ENCODE measurements at places on chromosomes 1 and 21.

GRCh38 chr1:170460414-170461155 is 71.4 kb upstream of the GORAB start:
- no peak for DNase-seq

DNA sequence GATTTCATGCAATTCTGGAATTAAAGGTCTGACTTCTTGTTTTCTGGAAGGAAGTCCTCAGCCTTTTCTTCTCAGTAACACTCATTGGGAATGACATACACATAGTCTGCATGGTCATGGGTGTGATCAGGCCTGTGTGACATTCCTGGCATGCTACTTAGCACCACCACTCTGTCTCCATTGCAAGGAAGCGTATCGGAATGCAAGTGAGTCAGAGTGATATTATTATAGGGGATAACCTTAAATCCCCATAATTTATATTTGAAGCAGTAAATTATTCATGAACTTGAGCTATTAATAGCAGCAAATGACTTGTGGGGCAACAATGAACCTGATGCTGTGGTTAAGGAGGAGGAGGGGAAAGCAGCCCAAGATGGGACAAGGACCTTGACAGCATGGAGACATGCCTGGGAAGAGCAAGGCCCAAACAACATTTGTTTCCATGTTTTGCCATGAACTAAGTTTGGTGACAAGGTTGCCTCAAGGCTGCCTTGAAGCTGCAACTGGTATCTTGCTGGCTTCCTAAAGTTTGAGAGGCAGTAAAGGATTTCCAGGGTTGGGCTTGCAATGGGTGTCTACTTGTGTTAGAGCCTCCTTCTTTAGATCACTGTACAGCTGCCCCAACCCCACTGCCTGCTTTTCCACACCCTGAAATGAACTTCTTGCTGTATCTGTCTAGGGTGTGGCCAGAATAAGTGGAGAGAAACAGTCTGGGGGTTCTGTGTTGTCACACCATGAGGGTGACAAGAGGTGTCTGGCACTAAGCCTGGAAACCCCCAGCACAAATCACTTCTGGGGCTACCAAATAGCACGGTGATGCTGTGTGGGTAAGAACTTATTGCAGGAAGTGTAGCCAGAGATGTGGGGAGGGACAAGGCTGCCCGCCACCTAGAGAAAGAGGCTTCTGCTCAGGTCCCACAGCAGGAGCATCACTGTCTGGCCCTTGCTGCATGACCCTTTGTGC is 4.6 kb downstream of the MAB21L3 start:
- DNase-seq = no peak

GRCh38 chr1:87583459-87583858 is 254.8 kb downstream of the LMO4 start:
- DNase-seq = no peak

DNA sequence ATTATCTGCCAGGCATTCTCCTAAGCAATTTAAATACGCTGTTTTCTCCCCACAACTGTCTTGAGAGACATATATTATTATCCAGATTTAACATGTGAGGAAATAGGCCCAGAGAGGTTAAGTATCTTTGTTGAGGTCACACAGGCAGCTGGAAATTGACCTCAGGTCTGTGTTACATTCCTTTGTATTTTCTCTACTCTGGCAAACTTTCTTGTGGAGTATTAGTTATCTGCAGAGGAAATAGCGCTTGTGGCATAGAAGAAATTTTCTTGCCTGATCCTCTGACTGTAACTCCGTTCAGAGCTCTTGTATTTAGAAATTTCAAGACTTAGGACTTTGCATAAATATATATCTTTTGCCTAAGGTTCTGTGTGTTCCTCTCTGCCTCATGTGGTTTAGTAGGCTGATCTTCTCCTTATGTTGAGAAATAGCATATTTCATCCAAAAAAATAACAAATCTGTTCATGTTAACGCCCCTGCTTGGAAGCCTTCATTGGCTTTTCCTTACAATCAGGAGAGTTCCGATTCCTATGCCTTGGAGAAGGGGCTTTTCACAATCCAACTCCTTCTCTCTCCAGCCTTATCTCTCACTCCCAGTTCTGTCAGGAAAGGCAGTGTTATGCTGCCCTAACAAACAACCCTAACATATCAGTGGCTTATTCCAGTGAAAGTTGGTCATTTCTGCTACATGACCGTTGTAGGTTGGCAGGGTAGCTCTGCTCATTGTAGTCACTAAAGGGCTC is 2.5 kb upstream of the JUN start:
- peak; percentile 35 for DNase-seq

DNA sequence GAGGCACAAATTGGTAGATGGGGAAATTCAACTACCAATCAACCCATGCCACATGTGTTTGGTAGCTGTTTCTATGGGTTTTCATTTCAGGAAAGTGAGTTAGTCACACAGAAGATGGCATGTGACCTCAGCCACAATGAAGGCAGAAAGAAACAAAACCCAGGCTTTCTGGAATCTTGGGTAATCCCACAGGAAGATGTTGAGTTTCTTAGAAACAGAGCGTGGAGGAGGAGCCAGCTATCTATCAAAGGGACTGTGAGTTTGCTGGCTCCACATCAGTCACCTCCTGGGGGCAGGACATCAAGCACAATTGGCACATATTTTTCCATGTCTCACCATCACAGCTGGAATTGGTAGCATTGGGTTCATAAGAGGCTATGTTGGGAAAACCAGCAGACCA is 188.9 kb upstream of the PLXNA2 start:
- DNase-seq = no peak

DNA sequence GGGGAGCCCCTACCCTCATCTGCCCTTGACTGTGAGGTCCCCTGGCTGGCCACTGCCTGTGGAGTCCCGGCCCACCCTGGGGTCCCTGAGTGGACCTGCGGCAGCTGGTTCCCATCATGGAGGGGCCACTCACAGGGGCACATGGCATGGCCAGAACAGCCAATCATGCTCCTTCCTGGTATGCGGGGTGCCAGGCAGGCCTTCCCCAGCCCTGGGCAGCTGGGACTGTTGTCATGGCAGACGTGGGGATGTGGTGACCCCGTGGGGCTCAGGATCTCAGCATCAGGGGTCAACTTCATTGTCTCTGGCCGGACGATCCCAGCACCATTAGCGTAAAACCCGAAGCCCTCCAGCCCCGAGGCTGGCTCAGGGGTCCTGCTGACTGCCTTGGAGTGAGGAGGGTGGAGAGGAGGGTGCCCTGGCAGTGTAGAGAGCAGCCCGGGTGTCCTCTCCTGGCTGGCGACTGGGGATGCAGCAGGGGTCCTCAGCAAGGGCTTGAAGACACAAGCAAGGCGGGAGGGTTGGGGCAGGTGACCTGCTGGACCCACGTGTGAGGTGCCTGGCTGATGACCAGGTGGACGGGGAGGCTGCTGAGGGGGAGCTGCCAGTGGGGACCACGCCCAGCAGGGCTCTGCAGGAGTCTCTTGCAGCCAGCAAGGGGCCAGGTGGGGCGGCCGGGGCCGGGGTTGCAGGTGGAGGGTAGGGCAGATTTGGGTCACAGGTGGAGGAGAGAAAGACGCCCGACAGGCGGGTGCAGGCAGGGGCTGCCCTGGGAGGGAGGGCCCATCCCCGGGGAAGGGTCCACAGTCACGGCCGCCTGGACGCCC is 45.1 kb downstream of the TRIM11 start:
- DNase-seq = no peak

DNA sequence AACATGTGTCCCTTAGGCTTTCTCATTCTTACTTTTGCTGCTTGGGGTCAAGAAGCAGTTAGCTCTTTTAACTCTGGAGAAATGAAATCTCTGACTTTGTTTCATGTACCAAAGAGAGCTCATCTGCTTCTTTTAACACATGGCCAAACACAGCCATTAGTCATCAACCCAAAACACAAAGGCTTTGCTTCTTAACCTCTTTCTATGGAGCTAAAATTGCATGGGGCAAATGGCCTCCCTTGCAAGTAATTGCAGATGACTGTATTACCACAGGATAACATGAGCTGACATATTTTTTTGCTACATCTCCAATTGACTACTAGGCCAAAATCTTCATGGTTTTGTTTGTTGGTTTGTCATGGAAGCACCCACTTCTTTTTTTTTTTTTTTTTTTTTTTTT is 300.9 kb downstream of the BRINP3 start:
- DNase-seq = no peak

DNA sequence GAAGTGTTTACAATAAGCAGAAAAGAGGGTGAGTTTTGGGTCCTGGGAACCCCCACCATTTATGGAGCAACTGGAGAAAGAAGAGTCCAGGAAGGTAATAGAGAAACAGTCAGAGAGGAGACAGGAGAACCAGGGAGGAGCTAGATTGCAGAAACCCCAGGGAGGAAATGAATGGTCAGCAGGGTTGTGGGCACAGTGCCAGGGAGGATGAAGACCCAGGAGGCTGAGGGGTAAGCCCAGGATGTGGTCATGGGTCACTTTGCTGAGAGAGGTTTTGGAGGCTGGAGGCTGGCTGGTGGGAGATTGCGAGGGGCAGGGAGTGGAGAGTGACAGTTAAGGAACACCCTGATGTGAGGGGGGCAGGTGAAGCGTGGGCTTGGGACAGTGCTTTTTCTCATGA is 169.9 kb upstream of the CSF3R start:
- DNase-seq = no peak

- DNase-seq = no peak
Measured at GRCh38 chr1:156931974-156932710, 11.7 kb downstream of the LRRC71 start.

- DNase-seq = no peak
Measured at GRCh38 chr1:150683914-150684313, 13.0 kb downstream of the GOLPH3L start.

DNA sequence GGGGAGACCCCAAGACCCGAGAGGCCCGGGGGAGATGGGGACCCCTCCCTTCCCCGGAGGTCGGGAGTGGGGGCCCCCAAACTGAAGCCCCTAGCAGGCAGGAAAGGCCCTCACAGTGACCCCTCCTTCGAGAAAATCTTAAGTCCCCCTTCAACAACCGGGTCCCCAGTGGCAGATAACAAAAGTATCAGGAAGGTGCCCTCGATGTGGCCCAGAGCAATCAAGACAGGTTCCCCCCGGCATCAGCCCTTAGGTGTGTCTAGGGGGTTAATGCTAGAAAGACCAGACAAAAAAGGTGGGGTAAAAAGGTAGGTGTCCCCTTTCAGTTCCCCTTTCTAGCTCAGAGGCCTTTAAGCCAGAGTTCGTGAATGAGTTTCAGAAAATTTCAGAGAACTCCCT is 282 bp upstream of the ECE1 start:
- DNase-seq = peak; percentile 9

DNA sequence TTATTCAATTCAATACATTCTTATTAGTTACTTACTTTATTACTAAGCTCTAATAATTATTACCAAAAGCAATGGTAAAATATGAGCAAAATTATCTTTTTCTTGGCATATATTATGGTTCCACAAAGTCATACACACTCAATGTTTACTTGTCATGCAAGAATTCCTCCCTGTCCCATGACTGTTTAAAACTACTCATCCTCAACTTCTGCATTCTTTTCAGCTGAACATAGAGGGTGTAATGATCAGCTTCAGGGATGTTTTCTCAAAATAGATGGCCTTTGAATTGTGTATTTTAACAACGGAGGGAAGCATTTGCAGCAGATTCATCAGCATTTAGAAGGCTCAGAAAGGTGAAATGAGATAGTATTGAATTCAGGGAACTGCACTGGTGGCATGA is 499.0 kb downstream of the RWDD3 start:
- no peak for DNase-seq

- no peak for DNase-seq
Measured at GRCh38 chr1:15350551-15351200, 59.0 kb upstream of the EFHD2 start.

DNA sequence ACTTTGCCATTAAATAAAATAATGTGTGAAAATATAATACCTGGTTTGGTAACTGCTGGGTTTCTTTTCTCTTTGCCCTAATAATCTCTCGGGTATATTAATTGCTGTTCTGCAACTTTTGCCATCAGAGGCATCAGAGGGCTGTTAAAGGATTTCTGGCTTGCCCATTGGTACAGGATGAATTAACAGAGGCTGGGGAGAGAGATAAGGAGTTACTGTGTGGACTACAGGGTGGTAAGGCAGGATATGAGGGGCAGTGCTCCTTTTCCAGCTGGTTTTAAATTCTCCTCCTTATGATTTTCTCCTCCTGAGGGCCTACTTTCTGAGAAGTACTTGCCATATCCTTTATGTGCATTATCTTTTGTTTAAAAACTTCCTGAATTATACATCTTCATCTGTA is 48.3 kb downstream of the FGGY start:
- DNase-seq = no peak

DNA sequence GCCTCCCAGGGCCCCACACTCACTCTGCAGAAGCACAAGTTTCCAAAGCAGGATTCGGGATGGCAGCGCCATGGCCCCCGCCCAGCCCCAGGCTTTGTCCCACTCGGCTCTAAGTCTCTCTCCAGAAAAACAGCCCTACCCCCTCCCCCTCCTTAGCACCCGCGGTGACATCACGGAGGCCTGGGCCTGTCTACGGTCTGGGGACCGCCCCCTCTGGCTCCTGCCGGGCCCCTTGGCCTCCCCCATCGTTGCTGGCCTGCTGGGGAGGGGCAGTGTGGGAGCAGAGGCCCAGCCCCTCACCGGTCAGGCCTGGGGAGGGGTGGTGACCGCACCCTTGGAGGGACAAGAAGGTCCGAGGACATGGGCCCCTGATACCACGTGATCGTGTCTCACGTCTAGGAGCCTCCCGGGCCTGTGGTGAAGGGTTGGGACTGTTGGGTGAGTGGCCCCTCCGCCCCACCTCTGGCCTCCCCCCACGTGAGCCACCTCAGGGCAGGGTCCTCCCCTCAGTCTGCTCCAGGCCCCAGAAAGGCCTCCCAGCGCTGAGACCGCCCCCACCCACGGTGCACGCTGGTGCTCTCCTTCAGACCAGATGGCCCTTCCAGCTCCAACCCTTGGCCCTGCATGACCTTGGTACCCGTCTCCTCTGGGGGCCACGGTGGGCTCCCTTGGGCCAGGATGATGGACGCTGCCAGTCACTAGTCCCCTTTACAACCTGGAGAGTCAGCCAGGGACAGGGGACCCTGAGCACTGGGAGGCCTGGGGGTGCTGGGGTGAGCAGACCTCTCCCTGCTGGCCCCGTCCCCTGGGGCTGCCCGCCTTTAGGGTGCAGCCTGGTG is at the start of gene MXRA8:
MXRA8 (minus strand) TSS at position 123 of the 839 bp plus-strand sequence; CDS start at position 72, 51 bp downstream.
- no peak for DNase-seq

GRCh38 chr1:7346070-7346596 is 425.0 kb upstream of the VAMP3 start:
- no peak for DNase-seq

DNA sequence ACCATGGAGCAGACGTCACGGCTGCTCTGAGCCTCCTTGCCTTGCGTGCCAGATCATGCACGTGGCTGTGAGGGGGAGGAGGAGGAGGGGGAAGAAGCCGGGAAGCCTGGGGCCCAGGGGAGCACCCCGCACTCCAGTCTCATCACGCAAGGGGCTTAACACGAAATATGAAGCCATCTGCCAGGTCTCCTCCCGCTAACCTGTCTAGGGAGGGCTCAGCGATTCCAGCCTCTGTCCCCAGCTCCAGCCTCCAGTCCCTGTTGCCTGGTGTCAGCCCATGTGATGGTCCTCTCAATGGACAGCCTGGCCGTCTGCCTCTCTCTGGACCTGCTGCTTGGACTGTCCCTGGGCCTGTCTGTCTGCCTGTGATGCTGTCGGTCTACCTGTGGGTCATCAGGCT is 22.5 kb upstream of the C1QA start:
- no peak for DNase-seq

- peak; percentile 54 for DNase-seq
Measured at GRCh38 chr1:226798427-226799411, 59.6 kb upstream of the ITPKB start.

Measured in inflammatory macrophage (primary cell).